ENCODE measurements at places on chromosomes 5 and 9.

- DNase-seq, result no peak
These were observed 308.6 kb downstream of the TLE1 start for GRCh38 chr9:81380504-81381359.

DNA sequence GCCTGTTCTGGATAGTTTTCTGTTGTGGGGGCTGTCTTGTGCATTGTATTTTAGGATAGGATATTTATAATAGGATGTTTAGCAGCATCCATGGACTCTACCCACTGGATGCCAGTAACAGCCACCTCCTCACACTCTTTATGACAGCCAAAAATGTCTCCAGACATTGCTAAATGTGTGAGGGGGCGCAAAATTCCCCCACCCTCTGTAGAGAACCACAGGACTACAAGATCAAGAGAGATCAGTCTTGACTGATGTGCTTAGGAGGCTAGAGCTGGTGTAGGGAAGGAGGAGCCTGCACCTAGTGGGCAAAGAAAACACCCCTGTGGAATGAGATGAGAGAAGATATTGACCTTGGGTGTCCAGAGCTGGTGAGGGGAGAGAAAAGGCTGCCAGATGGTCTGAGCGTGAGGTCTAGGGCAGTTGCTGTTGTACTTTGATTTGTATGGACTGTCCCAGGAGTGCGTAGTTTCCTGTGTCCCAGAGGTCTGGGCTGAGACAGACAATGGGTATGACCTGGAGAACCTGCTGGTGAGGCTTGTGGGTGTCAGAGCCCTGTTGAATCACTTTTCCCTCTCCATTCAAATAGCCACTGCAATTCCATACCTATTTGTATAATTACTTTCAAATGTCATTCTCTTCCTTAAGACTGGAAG, 16.3 kb downstream of the DAPK1 start:
- DNase-seq, result no peak

- DNase-seq, result no peak
These were observed 23.0 kb downstream of the GDNF start for GRCh38 chr5:37816883-37817282.

- DNase-seq, result no peak
These were observed 50.5 kb downstream of the HACD4 start for GRCh38 chr9:20980832-20981455.

DNA sequence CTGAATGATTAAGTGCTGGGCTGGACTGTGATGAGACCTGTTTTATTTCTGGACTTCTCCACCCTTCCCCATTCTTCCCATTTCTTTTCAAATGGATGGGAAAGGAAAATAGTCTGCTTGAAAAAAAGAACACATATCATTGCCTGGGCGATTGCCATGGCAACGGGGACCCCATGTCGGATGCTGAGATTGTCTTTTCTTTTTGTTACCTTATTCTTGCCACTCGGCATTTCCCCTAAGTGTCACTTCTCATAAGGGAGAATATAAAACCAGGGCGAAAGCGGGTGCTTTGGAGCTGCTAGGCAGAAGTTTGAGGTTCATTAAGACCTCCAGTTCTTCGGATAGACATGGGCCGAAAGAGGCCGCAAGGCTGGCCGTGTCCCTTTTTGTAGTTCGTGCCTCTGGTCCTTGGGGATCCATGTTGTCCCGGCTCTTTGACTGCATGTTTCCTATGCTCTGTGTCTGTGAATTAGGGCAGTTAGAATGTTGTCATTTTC, 763 bp downstream of the FGD3 start:
- DNase-seq, result no peak

GRCh38 chr9:28848671-28849070, 1275.4 kb upstream of the C9orf72 start:
- no peak for DNase-seq

GRCh38 chr5:133423011-133423617, 189.2 kb downstream of the FSTL4 start:
- DNase-seq, result no peak

DNA sequence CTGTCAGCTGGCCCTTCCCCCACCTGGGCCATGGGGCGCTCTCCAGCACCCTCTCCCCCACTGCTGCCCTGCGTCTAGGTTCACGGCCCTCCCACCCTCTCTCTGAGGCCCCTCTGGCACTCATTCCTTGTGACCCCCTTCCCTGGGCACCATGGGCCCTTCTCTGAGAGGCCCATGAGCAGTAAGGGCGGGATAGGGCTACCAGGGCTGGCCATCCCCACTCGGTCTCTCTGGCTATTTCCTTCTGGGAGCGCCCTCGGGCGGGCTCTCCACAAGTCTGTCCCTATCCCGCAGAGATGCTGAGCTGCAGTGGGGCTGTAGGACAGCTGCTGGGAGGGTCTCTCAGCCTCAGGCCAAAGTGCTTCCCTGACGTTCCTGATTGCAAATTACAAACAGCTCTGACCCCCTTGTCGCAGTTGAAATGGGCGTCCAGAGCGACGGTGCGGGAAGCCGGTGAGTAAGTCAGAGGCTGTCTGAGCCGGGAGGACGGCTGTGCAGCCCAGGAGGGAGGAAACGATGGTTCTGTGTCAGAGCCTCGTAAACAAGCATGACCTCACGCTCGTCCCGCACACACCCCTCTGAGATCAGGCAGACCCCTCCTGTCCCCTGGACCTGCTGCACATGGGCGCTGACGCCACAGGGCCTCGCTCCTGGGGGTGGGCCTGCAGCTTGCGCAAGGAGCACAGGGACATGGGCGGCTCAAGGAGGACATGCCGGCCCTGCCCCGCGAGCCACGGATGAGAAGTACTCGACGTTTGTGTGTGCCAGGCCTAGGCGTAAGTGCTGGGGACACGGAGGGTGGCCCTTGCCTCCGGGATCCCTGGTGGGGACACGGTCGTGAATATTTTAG, 36.3 kb upstream of the GFPT2 start:
- DNase-seq, result no peak

GRCh38 chr9:114759512-114760341, 46.1 kb downstream of the TNFSF15 start:
- DNase-seq, result no peak

GRCh38 chr9:73011956-73012355, 59.1 kb upstream of the ALDH1A1 start:
- no peak for DNase-seq

- DNase-seq, result no peak
These were observed 171.1 kb downstream of the ENC1 start for GRCh38 chr5:74469234-74469994.

DNA sequence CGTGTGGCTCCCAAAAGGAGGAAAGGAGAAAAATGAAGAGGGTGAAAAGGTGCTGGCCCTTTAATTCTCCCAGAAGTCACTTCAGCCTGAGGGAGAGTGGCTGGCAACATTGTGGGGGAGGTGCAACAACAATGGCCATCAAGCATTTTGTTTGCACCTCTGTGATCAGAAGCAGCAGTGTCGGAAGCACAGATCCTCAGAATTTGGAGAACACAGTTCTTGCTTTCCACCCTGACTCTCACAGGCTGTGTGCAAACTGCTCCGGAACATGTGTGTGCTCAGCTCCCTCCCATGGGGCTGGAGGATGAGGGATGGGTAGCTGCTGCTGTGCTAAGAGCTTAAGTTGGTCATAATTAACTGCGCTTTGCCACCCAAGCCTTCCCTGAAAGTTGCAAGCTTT, 127.1 kb downstream of the DPYSL3 start:
- DNase-seq, result no peak

DNA sequence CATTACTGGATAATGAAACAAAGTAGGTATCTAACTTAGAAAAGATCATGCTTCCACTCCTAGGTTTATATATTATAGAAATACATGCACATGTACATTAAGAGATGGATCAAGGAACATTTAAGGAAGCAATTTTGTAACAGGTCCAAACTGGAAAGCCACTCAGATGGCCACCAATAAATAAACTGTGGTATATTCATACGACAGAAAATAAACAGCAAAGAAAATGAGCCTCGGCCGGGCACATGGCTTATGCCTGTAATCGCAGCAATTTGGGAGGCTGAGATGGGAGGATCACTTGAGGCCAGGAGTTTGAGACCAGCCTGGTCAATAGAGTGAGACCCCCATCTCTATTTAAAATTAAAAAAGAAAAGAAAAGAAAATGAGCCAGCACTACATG, 25.6 kb downstream of the CEMIP2 start:
- no peak for DNase-seq

GRCh38 chr9:14538526-14538925, 154.7 kb downstream of the ZDHHC21 start:
- DNase-seq, result no peak

- no peak for DNase-seq
These were observed 35.3 kb downstream of the GAPVD1 start for GRCh38 chr9:125296843-125297372.

DNA sequence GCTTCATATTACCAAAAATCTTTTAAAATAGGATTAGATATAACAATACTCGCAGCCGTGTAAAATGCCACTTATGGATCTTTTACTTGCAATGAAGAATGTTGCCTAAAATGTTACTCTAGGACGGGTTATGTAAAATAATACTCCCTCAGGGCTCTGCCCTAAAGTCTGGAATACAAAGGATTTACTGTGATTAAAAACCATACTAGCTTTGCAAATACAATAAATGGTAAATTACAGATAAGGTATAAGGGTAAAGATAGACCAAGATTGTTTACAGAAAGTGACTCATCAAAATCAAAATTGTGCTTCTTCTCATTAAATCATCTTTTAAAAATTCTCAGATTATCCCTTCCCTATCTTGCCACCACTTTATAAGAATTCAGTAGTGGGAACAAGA, 163.6 kb downstream of the MEF2C start:
- no peak for DNase-seq

- no peak for DNase-seq
These were observed 17.7 kb upstream of the RNF180 start for GRCh38 chr5:64147849-64148441.

DNA sequence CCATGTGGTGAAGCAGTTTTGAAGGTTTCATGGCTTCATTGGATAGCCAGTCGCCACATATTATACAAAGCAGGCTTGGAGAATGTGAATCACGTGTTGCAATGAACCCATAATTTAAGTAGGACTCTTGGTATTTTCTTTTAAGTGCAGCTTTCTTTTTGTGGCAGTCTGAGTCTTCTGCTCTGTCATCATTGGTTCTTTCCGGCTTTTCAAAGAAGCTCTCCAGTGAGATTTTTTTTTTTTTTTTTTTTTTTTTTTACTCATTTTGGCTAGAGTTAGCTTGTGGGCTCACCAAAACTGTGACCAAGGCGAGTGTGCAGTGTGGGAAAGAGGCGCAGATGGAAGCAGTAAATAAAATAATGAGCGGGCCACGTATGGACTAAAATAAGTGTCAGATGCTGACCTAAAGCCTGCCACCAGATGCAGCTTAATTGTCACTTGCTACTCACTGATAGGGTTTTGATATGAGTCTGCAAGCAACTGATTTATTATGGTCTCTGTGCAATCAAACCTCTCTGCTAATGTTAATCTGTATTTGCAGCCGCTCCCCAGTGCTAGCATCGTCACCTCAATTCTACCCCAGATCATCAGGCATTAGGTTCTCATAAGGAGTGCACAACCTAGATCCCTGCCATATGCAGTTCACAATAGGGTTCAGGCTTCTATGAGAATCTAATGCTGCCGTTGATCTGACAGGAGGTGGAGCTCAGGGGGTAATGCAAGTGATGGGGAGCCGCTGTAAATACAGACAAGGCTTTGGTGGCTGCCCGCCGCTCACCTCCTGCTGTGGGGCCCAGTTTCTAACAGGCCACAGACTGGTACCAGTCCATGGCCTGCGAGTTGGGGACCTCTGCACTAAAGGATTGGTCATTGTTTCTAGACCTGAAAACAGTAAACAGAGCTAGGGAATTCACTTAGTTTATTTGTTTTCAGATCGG, 45.5 kb upstream of the LARP1 start:
- no peak for DNase-seq

GRCh38 chr9:137459152-137459600, at the start of gene NSMF:
Gene NSMF (minus strand): TSS chr9:137459334. CDS start chr9:137459102, 232 bp downstream.
- peak; percentile 92 for DNase-seq

DNA sequence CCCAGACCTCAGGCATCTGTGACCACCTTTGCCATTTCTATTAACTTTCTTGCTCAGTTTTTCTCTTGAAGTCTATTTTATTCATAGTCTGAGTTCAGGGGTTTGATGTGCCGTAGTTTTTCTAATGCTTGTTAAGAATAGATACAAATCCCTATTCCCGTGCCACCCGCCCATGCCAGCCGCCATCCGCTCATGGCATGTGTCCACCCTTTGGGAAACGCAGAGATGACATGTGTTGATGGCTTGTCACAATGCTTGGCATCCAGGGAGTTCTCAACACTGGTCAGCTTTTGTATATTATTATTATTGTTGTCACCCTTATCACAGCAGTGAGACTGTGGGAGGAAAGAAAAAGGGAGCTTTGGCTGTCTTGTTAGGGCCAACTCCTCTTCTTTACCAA, 17.3 kb upstream of the ANGPTL2 start:
- DNase-seq, result no peak

DNA sequence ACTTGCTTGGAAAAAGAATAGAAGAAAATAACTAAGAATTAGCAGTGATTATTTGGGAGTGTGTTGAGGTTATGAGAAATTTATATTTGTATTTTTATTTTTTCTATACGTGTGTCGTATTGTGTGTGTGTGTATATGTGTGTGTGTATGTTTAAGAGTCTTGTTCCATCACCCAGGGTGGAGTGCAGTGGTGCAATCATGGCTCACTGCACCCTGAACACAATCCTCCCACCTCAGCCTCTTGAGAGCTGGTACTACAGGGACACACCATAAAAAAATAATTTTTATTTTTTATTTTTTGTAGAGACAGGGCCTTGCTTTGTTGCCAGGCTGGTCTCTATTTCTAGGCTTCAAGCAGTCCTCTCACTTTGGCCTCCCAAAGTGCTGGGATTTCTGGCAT, 643.8 kb downstream of the PDE4D start:
- DNase-seq, result no peak

DNA sequence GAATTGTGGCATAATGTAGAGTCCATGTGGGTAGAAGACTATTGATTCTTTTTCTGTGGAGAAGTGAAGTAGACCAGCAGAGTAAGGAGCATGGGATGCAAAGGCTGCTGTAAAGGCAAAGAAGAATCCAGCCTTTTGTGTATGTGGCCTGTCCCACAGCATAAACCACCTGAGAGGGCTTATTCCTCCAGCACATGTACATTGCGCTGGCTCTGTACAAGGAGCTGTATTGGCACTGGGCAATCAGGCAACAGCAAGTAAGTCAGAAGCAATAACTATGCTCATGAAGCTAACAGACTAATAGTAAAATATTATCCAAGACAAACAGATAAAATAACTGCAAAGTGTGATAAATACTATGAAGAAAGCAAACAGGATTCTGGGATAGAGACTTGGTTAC, 86.2 kb downstream of the LURAP1L start:
- no peak for DNase-seq

GRCh38 chr5:34674187-34674586, 18.1 kb downstream of the RAI14 start:
- no peak for DNase-seq

All from activated CD4-positive, alpha-beta T cell treated with anti-CD3 and anti-CD28 coated beads, Interleukin-2, amount 50 U/mL, for 4 hours (primary cell).